Right cardiac atrium (tissue), 5 donors: ENCODE measurements at places on chromosomes 5 and 9. TPM values are rescaled to one million over a fixed set of nuclear protein-coding genes. Genes with fewer than 3 reads are reported as not detected.
A peak's percentile ranks its signal among the peaks of the same experiment; 100 is the strongest.

DNA sequence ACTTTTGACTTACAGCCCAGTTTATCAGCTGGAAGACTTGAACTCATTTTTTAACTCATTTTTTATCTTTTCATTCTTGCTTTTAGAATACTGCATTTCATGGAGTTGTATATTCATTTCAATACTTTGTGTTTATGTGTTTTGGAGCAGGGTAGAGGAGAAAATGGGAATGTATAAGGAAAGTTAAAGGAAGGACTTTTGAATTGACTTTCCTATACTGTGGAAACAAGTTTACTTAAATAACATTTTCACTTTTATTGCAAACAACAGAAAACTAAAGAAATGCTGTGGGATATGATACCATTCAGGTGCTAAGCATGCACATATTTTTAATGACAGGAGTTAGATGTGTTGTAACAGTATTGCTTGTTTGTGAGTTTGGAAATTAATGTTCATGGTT, 11.7 kb downstream of the NIPBL start:
- no peak for DNase-seq

DNA sequence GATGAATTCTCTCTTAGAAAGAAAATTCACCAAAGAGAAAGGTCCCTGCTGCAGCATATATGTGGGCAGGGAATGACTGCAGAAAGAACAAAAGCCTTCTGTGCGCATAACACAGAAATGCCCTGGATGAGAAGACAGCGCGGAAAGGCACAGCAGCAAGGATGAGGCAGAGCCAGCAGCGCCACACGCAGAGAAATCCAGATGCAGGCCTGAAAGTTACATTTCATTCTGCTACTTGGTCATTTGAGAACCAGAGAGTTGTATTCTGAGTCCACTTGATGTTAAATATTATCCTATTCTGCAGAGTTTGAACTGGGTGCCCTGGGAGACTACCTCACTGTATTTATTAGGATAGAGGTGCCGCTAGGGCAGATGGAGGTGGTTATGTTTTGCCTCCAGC, 68.5 kb downstream of the GLDC start:
- no peak for DNase-seq

GRCh38 chr9:32376285-32376684, 8.2 kb upstream of the ACO1 start:
- DNase-seq, result no peak

GRCh38 chr5:31911291-31912265, 262.5 kb downstream of the GOLPH3 start:
- no peak for DNase-seq

DNA sequence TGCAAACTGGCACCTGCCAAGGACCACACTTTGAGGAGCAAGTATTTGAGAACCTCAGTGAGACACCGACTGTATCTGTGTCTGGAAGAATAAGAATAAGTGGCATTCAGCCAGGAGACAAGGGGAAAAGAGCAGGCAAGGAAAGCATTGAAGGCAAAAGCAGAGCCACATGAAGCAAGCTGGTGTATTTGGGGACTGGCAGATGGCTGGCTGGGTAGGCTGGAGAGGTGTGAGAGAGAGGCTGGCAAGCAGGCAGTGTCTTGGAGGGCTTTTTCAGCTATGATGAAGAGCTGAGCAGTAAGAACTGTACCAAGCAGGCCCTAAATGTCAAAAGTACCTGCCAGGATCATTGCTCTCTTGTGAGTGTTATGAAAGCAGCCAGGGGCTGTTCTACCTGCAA, 14.1 kb upstream of the C5orf58 start:
- no peak for DNase-seq

- DNase-seq, result no peak
Measured at GRCh38 chr5:159324102-159324755, 6.1 kb downstream of the IL12B start.

GRCh38 chr9:21095561-21095960, 17.8 kb upstream of the IFNB1 start:
- DNase-seq, result no peak

DNA sequence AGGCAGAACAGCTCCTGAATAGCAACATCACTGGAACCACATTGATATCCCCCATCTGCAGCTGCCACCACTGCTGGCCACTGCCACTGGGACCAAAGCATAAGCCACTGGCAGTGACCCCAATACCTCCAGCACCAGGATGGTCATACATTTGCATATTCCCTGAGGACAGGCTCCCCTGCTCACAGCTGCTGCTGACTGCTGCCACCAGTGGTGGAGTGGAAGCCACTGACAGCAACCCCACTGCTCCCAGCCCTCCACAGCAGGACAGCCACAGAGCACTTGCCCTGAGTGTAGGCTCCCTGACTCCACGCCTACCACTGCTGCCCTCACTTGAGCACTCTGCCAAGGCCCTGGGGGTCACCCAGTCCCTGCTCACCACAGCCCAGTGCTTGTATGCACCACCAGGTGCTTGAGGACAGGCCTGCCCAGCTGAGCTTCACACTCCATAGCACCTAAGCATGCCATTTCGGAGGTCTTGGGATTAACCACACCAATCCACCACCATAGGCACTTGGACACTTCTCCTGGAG, 327.4 kb upstream of the RPS23 start:
- DNase-seq, result peak; percentile 18

DNA sequence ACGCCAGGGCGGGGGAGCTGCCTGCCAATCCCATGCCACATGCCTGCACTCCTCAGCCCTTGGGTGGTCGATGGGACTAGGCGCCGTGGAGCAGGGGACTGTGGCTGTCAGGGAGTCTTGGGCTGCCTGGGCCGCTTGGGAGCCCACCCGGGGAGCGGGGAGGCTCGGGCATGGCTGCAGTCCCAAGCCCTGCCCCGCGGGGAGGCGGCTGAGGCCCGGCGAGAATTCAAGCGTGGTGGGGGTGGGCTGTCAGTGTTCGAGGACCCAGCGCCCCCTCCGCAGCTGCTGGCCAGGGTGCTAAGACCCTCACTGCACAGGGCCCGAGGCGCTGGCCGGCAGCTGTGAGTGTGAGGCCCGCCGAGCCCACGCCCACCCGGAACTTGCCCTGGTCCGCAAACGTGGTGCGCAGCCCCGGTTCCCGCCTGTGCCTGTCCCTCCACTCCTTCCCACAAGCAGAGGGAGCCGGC, 83.2 kb upstream of the DMRTA1 start:
- peak; percentile 30 for DNase-seq

GRCh38 chr5:154794525-154795234, 39.5 kb downstream of the LARP1 start:
- DNase-seq, result no peak

DNA sequence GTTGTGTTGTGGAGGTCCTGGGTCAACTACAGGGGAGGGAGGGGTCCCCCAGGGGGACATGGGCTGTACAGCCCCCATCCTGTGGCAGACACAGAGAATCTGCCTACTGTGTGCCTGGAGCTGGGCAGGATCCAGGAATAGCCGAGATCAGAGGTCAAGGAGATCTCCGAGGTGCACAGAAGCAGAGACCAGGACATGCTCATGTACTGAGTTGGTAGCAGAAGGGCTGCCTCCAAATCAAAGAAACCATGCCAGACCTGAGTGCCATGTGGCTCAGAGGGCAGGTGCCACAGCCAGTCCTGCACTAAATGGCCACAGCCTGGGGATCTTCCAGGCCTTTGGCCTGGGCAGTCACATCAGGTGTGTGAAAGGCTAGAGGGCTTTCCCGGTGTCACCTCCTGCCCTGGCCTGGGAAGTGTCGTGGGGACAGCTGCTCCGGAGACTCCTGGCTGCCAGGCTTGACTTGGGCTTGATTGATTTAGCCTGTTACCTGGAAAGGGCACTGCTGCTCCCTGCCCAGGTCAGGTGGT, 27.8 kb downstream of the GSN start:
- DNase-seq, result peak; percentile 45

DNA sequence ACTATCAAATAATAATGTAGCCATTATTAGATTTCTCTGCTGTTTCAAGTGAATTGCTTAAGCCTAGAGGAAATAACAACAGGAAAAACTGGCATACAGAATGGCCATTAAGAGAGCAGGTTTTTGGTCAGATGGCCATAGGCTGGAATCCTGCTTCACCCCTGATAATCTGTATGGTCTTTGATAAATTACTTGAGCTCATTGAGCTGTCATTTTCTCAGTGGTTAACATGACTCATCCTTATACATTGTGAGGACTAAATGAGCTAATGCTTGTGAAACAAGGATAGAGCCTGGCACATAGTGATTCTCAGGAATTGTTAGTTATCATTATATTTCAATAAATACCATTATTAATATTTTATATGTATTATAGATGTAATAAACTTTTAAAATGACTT, 516.5 kb downstream of the KIF4B start:
- no peak for DNase-seq

DNA sequence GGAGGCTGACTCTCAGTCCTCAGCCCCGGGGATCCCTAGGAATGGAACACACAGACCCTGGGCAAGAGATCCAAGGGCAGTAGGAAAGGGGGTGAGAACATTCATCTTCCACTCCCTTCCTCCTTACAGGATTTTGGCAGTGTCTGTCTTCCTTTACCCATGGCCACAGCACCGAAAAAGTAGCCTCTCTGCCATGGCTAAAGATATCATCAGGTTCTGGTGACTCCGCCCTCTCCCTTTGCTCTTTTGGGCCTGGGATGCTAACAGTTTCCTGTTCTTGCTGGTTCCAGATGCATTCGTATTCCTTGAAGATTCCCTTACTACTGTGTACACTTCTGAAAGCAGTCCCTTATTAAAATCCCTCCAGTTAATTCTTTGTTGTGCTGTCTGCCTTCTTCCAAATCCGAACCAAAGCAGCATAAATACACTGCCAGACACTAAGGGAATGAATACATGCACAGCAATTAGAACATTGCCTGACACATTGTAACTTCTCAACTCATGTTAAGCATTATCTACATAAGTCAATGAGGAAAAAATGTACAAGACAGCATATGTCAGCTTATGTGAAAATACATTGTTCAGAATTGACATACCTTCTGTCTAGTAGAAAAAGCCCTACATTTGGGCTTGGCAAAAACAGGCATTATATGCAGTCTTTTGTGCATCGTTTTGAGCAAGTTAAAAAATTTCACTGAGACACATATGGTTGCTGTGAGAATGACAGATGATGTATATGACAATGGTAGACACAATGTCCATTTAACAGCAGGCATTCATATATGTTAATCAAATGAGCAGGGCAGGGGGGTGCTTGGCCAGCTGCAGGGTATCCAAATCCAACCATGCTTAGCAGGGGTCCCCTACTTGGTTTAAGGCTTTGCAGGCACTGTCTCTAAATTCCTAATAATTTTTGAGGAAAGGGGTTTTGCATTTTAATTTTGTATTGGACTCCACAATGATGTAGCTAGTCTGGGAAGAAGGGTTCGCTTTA, 58.8 kb upstream of the RAI14 start:
- no peak for DNase-seq

GRCh38 chr9:129405089-129405826, 215.6 kb downstream of the C9orf50 start:
- no peak for DNase-seq

- DNase-seq, result no peak
Measured at GRCh38 chr5:172173564-172174153, 14.4 kb downstream of the STK10 start.

DNA sequence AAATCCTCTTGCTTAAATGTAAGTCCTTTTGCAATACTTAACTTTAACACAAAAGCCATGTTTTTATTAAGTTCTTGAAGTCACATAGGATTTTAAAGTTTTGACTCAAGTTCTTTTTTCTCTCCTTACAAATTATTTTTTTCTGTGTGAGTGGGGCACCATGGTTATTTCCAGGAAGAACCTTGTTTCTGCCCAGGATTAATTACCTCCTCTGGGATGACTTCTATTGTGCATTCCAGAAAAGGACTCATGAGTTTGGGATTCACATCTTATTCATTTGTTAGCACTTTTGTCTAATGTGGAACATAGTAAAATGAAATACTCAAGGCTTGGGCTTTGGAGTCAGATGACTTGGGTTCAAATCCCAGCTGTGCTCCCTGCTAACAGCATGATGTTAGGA, 421.4 kb upstream of the WWC1 start:
- no peak for DNase-seq

- DNase-seq, result peak; percentile 40
Measured at GRCh38 chr5:146785065-146785464, 93.5 kb downstream of the PPP2R2B start.

GRCh38 chr5:154077696-154078095, 38.9 kb downstream of the MFAP3 start:
- no peak for DNase-seq

GRCh38 chr9:122201641-122202040, 27.1 kb downstream of the LHX6 start:
- DNase-seq, result no peak

DNA sequence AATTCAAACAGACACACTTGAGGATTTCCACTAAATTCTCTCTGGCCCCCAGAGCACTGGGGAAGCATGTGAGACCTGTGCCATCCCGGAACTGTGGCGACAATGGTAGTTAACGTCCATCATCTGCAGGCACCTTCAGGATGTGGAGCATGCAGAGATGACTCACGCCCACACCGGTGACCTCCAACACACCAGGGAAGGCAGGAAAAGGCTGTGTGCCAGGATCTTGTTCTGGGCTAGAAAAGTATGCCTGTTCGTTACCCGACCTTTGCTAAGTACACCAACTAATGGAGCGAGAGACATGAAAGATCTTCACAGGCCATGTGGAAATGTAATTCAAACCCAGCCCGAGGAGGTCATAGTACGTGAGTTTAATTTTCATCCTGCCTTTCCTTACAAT, 208.8 kb downstream of the MELK start:
- no peak for DNase-seq

DNA sequence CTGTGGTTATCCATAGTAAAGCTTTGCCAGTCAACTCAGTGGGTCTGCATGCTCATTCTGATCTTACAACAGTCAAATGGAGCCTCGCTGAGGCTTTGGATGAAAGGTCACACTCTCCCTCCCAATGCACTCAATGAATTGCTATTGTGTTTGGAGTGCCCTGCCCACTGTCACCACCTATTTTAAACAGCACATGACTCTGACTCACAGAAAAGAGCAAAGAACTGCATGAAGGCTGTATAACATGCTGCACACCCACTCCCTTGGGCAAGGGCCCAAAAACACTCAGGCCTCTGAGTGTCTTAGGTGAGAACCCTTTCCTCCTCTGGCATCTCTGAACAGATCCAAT, 118.7 kb upstream of the CCDC112 start:
- peak; percentile 50 for DNase-seq

GRCh38 chr5:51411921-51412325, 28.7 kb downstream of the ISL1 start:
- no peak for DNase-seq

DNA sequence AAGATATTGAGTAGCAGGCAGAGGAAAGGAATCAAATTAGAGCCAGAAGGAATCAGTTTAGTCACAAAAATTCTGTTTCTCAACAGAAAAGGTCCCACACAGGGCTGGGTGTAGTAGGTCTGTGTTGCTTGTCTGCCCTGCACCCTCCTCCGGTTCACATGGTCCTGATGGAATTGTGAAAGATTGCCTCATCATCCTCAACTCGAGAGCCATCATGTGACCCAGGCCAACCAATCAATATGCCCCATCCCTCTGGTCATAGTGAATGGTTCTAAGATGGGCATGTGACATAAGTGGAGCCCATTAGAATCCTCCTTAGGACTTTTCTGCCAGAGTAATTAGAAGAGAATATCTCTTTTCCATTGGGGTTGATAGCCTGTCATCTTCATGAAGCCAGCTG, 56.7 kb upstream of the RAD23B start:
- DNase-seq, result no peak

The PRR16 gene
- 7.5 TPM for polyA plus RNA-seq

The SLC46A2 gene
- 0.02 TPM for polyA plus RNA-seq

The MAP3K1 gene
- polyA plus RNA-seq, result 2.7 TPM

The FOXD4L4 gene
- 0.05 TPM for polyA plus RNA-seq

The KCNT1 gene
- polyA plus RNA-seq, result 0.20 TPM

The CDH6 gene
- 0.84 TPM for polyA plus RNA-seq

The CA9 gene
- polyA plus RNA-seq, result 1.4 TPM

The LURAP1L gene
- 3.0 TPM for polyA plus RNA-seq

The DNAJB5 gene
- 64.1 TPM for polyA plus RNA-seq

The ADAMTS12 gene
- polyA plus RNA-seq, result 0.54 TPM

The TAF1L gene
- not detected for polyA plus RNA-seq

The HRCT1 gene
- 3.3 TPM for polyA plus RNA-seq
